ENCODE measurements at places on chromosomes 12 and 14.

GRCh38 chr14:60482743-60483142 is 3.1 kb downstream of the C14orf39 start:
- no peak for DNase-seq

DNA sequence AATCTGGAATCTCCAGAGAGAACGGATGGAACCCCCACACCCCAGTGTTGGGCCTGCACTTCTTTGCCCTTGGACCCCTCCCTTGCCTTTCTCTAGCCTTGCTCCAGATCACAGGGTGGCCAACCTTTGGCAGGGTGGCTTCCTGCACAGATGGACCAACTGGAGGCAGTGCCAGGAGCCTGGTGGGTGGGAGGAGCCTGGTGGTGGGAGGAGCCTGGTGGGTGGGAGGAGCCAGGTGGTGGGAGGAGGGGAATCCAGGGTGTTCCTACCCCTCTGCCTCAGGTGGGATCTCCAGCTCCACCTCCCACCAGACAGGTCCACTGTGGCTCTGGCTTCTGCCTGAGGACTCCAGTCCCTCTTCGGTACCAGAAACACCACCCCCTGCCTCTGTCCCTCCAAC is 15.0 kb upstream of the ORAI1 start:
- no peak for DNase-seq

DNA sequence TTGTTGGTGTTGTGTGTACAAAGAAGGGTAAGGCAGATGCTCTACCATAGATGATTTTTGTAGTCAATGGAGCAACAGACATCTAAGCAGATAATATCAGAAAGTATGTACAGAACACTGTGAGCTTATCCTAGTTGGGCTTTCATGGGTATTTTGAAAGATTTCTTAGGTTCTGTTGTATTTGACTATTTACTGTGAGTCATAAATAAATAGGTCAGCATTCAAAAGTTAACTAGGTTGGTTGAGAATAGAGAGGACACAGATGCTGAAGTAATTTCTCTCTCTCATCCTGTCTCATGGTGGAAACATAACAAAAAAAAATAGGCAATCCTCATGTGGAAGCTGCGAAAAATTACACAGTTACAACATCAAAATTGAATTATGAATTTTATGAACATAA is 413.5 kb downstream of the CCDC91 start:
- DNase-seq: no peak

DNA sequence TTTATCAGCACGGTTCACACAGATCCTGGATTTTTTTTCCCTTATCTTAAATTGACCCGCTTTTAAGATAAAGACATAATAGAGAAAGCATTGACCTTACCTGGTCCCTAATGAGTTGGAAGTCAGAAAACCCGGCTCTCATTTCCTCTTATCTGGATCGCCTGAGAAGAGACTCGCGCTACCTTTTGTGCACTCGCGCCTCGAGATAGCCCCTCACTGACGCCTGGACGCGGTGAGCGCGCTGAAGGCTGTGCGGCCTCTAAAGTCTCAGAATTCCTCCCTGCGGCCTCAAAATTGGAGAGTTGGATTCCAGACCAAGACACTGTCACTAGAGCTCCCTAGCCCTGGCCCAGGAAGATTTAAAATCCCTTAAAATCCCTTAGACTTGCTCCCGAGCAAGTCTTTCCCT is 7.0 kb downstream of the NKX2-1 start:
- no peak for DNase-seq

Measured in nucleus accumbens (tissue), 56 donors.